HT1080 (cell line): ENCODE measurements at places on chromosomes 6 and 20. TPM values are rescaled to one million over a fixed set of nuclear protein-coding genes. Genes with fewer than 3 reads are reported as not detected.

DNA sequence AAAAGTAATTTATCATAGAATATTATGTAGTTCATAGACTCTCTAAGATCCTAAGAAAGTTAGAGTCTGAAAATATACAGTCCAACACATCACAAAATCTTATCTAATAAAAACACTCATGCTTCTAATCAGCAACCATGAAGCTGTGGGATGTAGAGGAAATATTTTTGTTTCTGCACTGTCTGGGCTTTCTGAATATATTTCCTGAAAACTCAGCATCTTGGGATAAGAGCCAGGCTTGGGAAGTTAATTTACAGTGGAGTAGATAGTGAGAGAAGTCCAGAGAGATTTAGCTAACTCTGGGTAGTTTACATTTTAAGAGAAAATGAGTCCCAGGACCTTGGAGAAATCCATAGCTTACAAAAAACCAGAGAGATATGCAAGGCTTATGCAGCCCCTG lies 150.4 kb upstream of the BMP5 start:
- DNase-seq, result no peak

Gene B3GAT2
- total RNA-seq, result 0.17 and 0.23 TPM in 2 replicates

Gene RBPJL
- not detected in 2 replicates for total RNA-seq

- DNase-seq, result peak; percentile 64
These were observed 17.4 kb downstream of the MYLK4 start for GRCh38 chr6:2733324-2733723.

DNA sequence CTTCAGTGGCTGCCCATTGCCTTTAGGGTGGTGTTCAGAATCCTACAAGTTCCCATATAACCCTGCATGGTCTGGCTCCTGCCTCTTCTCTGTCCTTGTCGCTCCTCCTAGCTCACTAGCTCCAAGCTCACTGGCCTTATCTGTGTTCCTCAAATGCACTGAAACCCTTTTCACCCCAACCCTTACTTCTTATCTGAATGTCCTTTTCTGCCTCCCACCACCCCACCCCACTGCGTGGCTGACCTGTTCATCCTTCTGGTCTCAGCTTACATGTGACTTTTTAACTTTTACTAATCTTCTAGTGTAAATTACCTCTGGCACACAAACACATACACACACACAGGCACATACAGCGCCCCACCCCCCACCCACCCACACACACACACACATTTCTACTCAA lies 41.0 kb upstream of the GLP1R start:
- no peak for DNase-seq

GRCh38 chr6:56403745-56404144 lies 156.4 kb upstream of the COL21A1 start:
- no peak for DNase-seq

Gene NOP56
- total RNA-seq, result 493 and 581 TPM in 2 replicates

GRCh38 chr20:64216036-64216435 lies 39.5 kb upstream of the PCMTD2 start:
- DNase-seq, result no peak

Gene ADGRB3
- total RNA-seq, result 0.10 and 0.24 TPM in 2 replicates

Gene GABRR1
- not detected in 2 replicates for total RNA-seq

Gene CALHM4
- 0.07 TPM in 1 of 2 replicates, not detected in the other for total RNA-seq
